ENCODE measurements at places on chromosomes 3 and 15. TPM values are rescaled to one million over a fixed set of nuclear protein-coding genes. Genes with fewer than 3 reads are reported as not detected.

The GNAT1 gene
- not detected for total RNA-seq

The CLRN1 gene
- total RNA-seq, result not detected

The SPINT1 gene
- total RNA-seq, result 0.28 TPM

The IL12A gene
- 1.2 TPM for total RNA-seq

The LXN gene
- total RNA-seq, result 135 TPM
